Hematopoietic multipotent progenitor cell treated with erythropoietin and hydrocortisone succinate and interleukin-3 and kit ligand, for 4 days (in vitro differentiated cells): ENCODE measurements at places on chromosomes 6 and 20.

- peak; percentile 30 for DNase-seq
These were observed 92.8 kb downstream of the GRM4 start for GRCh38 chr6:34052918-34053608.

DNA sequence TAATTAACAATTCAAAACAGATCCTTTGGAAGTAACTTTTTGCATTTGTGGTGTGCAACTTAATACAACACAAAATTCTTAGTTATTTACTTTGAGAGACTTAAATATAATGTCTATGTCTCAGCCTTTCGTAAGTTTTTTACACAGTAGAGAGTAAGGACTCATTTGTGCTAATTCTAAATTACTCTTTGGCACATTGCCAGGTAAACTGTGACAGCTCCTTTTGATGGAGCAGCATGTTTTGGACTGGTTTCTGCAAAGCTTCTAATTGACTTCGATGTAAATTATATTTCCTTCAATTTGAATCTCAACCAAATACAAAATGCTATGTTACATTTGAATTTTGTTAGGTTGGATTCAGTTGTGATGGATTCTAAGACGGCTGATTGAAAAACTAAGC is 450.7 kb upstream of the OPRM1 start:
- no peak for DNase-seq

GRCh38 chr20:17681726-17682102 is 328 bp downstream of the RRBP1 start:
- DNase-seq = no peak

DNA sequence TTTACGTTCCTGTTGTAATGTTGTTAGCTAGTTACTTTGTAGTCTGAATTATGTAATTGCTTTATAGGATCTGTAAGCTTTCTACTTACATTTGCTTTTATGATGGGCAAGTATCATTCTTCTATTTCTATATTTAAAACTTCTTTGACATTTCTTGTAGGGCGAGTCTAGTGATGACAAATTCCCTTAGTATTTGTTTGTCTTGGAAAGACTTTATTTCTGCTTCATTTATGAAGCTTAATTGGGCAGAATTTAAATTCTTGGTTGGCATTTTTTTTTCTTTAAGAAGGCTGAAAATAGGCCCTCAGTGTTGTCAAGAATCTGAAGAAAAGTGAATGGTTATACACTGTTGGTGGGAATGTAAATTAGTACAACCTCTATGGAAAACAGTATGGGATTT is 506.3 kb downstream of the TENT5A start:
- no peak for DNase-seq

- DNase-seq = no peak
These were observed 98.9 kb upstream of the MAFB start for GRCh38 chr20:40787941-40788340.

GRCh38 chr6:25503686-25504085 is 148.3 kb upstream of the SCGN start:
- DNase-seq = no peak

- DNase-seq = peak; percentile 80
These were observed 183.7 kb upstream of the JAG1 start for GRCh38 chr20:10857352-10858070.

GRCh38 chr20:1415667-1416468 is 23.0 kb upstream of the FKBP1A start:
- DNase-seq = no peak

DNA sequence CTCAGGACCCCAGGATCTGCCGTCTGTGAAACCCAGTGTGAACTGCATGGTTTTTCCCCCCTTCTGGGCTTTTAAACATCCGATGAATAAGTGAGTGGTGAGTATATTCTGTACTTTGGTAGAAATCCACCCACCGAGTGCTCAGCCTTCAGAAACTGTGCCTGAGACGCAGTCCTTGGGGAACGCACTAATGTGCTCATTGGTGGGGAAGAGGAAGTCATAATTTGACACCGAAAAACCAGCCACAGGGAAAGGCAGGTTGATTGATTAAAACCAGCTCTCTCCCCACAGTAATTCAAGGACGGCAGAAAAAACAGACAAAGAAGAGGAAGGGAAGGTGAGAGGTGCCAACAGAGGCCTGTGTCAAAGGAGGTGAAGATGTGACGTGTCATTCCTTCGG is 21.7 kb downstream of the EDN3 start:
- DNase-seq = no peak

DNA sequence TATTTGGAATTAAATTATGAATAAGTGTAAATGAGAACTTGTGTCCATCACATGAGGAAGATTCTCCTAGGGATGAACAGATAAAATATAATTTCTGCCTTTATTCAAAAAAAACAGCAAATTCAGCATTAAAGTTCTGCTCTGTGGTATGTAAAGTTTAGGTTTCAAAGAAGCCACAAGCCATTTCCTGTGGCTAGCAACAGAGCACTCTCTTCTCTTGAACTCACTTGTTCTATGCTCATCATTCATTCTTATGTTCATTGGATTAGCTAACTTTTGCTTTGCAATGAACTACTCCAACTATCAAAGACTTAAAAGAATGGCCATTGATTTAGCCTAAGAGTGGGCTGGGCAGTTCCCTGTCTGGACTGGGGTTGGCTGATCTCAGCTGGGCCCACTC is 20.8 kb upstream of the SNRPB2 start:
- DNase-seq = peak; percentile 28
